ENCODE measurements at places on chromosomes 2 and 18. TPM values are rescaled to one million over a fixed set of nuclear protein-coding genes. Genes with fewer than 3 reads are reported as not detected.

The KCMF1 gene
- 137 TPM for total RNA-seq

The DCTN1 gene
- 94.4 TPM for total RNA-seq

The EMX1 gene
- total RNA-seq, result 0.08 TPM

The FBXO15 gene
- 1.2 TPM for total RNA-seq

The CCDC121 gene
- 0.27 TPM for total RNA-seq

The C1QL2 gene
- not detected for total RNA-seq

The COL3A1 gene
- 0.76 TPM for total RNA-seq

The CYS1 gene
- total RNA-seq, result not detected

The INO80D gene
- 20.6 TPM for total RNA-seq

The UGT1A10 gene
- total RNA-seq, result not detected

The FHL2 gene
- 2.6 TPM for total RNA-seq

The SUPT7L gene
- total RNA-seq, result 28.1 TPM

The MYCN gene
- 0.40 TPM for total RNA-seq

The TMEM200C gene
- total RNA-seq, result not detected

The CRYGD gene
- total RNA-seq, result not detected

The TXNDC2 gene
- not detected for total RNA-seq

The RGPD4 gene
- 0.24 TPM for total RNA-seq

The TMBIM1 gene
- total RNA-seq, result 49.0 TPM

The CLIP4 gene
- total RNA-seq, result 12.1 TPM

The PPP1R1C gene
- not detected for total RNA-seq

The C2orf72 gene
- total RNA-seq, result not detected

The BZW1 gene
- 484 TPM for total RNA-seq

The SKOR2 gene
- total RNA-seq, result not detected

The GCKR gene
- not detected for total RNA-seq

The CAPN10 gene
- 38.2 TPM for total RNA-seq

The CCL20 gene
- total RNA-seq, result 105 TPM

The ARHGEF33 gene
- 0.35 TPM for total RNA-seq

The LYG1 gene
- total RNA-seq, result 0.68 TPM

The NT5C1B gene
- not detected for total RNA-seq

The CDK15 gene
- total RNA-seq, result not detected

The SERPINB12 gene
- not detected for total RNA-seq

The ABCG8 gene
- total RNA-seq, result not detected

The FOXI3 gene
- not detected for total RNA-seq

The GPR17 gene
- total RNA-seq, result not detected

The FIGN gene
- not detected for total RNA-seq

The ESPNL gene
- total RNA-seq, result 0.35 TPM

The SERPINE2 gene
- 16.2 TPM for total RNA-seq

The IGFBP5 gene
- 2.7 TPM for total RNA-seq

The C2orf80 gene
- total RNA-seq, result not detected

The EFR3B gene
- 0.54 TPM for total RNA-seq

The DNAJC5G gene
- not detected for total RNA-seq

Measured in activated T-cell treated with anti-CD3 and anti-CD28 coated beads, Interleukin-2, amount 50 U/mL, for 4 hours (primary cell).